ENCODE measurements at places on chromosomes 5 and 9.

GRCh38 chr5:96978812-96979449 is 43.1 kb downstream of the LNPEP start:
- DNase-seq = no peak

- no peak for DNase-seq
These were observed 395.4 kb downstream of the EFNA5 start for GRCh38 chr5:107275333-107275732.

DNA sequence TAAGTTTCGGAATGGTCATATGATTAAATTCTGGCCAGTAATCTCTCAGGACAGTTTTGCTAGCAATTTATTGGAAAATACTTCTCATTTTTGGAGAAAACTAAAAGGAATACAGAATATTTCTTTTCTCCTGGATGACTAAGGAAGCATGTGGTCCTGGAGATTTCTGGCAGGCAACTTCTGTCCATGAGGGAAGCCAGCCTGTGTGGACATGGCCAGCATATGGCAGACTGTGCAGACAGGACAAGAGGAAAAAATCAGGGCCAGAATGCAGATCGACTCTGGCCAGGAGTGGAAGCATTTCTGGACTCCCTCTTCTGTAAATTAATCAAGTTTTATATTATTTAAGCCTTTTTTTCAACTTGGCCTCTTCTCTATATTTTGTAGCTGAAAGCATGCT is 100.4 kb upstream of the CDH18 start:
- DNase-seq = no peak

GRCh38 chr5:175658299-175659145 is 651 bp downstream of the HRH2 start:
- no peak for DNase-seq

DNA sequence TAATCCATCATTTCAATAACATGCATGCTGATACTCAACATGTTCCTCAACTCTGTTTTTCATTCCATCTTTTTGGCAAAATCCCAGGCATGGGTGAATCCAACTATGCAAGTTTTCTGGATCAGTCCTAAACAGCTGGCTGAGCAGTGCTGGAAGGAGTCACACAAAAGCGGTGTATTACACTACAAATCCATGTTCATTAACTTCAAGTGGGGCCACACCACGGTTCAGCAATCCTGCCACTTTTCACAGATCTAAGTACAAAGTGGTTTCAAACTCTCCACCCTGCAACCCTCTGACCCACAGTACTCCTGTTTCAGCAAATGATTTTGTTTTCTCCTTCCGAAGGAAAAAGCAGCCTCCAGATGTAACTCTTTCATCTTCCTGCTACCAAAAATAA is 222.5 kb downstream of the EPB41L4A start:
- DNase-seq = no peak

DNA sequence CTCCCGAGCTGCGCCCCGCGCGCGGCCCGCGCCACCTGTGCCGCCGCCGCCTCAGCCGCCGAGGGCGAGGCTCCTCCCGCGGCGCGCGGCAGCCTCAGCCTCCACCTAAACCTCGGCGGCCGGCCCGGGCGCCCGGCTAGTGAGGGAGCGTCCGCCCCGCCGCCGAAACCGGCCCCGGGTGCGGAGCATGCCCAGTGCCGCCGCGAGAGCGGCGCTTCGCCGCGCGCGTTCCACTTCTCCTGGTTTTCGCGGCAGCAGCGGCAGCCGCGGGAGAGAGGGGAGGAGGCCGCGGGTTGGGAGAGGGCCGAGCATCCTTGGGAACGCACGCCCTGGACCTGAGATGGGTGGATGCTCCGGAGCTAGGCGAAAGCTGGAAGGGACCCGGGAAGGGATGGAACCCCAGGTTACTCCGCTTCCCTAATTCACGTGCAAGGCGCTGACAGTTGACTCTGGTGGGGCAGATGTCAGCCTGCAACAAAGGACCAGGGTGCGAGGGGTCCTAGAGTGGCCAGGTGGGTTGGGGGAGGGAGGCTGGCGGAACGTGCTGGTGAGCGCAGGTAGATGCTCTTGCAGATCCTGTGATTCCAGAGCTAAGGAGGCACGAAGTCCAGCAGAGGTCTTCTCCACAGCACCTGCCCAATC is at the start of gene CTNND2:
CTNND2 (minus strand) TSS at position 182 of the 642 bp plus-strand sequence. CDS start 593 bp downstream, outside the sequence.
- DNase-seq = no peak

- no peak for DNase-seq
These were observed 49.7 kb downstream of the WWC1 start for GRCh38 chr5:168341178-168341577.

DNA sequence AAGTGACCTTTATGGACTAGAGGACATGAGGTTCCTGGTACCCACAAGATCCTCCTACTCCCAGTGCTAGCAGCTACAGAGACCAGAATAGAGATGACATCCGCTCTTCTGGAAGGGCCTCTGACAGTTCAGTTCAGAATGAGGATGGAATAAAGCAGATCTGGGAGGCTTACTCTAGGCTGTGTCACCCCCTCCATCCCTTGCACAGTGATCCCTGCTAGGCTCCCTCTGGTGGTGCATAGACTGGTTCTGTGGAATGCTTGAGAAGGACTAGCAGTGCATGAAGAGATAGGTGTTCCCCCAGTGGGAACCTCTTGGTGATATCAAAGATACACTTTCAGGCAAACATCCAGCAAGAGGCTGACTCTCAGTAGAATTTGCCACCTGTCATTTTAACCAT is 83.0 kb downstream of the NPR3 start:
- DNase-seq = no peak

DNA sequence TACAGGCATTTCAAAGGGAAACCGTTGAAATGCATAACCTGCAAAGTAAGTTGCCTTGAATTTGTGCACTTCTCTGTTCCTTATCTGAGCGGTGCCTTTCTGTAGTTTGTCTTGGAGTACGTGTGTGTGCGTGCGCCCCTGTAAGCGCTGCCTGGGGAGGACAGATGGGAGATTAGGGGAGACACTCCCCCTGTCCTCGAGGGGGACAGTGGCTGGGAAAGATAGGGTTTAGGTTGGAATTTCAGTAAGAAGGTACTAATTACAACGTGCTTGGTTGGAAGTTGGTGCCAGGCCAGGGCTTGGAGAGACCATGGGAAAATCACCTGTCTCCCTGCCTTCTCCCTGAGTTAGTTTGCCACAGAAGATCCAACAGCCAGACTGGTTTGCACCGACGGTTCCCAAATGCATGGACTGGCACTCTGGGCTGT is 73.2 kb downstream of the PIK3R1 start:
- no peak for DNase-seq

GRCh38 chr9:29514862-29515261 is 1941.6 kb upstream of the C9orf72 start:
- no peak for DNase-seq

- no peak for DNase-seq
These were observed 4.5 kb downstream of the NREP start for GRCh38 chr5:111752426-111752965.

GRCh38 chr5:14142202-14142826 is 828 bp upstream of the TRIO start:
- no peak for DNase-seq

GRCh38 chr9:70133253-70134208 is 89.9 kb downstream of the MAMDC2 start:
- DNase-seq = no peak

- DNase-seq = no peak
These were observed 66.5 kb downstream of the COX7C start for GRCh38 chr5:86684222-86684621.

DNA sequence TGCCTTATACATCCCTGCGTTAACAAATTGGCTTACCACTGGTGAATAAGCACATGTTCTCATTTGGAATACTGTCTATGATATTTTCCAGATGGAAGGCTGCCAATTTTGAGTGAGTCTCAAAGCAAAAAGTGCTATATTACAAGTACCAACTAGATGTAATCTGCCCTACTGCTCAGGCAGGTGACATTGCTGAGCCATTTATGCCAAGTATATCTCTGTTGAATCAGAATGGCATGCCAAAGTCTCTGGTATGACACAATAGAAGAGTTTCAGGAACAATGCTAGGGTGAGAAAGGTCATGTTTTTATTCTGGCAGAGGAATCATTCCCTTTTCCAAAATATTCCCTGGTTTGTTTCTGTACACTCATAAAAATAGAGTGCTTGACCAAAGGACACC is 356.5 kb downstream of the CDH9 start:
- DNase-seq = no peak

Data from osteocyte (in vitro differentiated cells).